Memory B cell (primary cell): ENCODE measurements at places on chromosomes 7 and 10.

DNA sequence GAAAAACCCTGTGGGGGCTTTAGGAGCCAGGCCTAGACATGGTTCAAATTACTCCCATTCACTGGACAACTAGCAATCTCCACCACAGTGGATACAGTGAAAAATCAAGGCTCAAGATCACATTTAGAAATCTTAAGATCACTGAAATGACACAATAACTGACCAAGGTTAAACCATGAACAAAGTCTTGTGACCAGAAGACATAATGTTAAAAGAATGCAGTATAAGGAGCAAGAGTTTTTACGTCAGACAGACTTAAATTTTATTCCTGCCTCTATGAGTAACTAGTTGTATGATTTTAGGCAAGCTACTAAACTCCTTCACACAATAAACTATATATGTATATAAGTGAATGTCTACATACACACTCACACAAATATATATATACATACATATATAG is 68.5 kb downstream of the MICU1 start:
- DNase-seq = no peak

- DNase-seq = no peak
Observed at GRCh38 chr10:72108830-72109635, 20.7 kb upstream of the SPOCK2 start.

DNA sequence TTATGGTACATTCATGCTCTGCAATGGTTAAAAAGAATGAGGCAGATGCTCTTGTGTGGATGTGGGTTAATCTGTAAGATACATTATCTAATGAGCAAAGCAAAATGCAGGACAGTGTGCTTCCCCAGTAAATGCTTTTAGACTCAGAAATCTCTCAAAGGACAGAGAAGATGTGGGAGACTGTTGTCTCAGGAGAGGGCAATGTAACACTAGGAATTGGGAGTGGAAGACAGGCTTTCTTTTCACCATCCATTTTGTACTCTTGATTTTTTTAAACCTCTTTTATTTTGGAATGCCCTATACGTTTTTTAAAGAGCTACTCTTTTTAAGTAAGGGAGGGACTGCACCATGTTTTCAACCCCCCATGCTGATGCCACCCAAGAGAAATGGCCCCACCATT is 77.5 kb upstream of the ADAM12 start:
- no peak for DNase-seq

DNA sequence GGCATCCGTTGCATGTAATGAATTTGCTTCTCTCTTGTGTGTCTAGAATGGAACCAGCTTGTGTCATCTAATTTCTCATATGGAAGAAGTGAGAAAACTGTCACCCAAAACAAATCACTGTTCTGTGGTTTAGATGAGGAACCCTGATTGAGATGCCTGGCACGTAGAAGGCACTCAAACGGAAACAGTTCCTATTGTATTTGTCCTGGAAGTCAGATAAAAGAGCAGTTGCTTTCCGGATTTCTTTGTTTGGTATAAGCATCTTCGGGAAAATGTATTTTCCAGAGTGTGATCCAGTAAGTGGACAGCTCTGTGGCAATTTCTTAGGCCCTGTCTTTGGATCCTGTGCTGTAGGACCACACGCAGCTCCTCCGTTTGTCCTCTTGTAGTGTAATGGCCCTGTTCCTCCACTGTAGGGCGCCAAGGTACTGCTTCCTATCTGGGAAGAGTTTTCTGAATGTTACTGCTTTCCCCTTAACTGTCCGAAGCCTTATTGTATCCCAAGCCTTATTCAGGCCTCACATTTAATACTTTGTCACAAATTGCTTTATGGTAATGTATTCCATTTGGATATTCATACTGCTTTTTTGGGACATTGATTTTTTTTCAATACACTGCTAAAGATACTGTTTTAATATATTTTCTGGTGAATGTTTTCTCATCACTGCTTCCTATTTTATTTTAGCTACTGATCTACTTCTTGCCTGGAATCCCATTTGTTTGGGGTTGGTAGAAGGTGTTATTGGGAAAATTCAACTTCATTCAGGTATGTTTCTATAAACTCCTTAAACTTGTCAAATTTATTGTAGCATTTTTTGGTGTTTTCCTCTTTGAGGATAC is 24.8 kb downstream of the INPP5F start:
- DNase-seq = peak; percentile 53

DNA sequence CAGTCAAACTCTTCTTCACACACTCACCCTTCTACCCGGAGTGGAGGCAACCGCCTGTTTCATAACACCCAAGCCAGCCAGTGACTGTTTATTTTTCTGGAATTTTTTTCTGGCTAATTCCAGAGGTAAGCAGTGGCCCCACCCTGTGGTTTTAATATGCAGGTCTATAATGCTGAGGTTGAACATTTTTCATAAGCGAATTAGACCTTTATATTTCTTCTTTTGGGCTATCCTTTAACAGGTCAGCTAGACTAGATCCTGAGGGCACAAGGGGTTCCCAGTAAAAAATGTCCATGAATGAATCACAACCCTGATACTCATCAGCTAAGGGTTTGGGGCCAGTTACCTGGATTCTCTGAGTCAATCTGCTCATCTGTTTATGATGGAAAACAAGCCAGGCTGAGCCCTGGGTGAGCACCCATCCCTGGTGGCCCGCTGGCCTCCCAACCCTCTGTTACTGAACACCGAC is 76.2 kb downstream of the GRB10 start:
- DNase-seq = no peak

DNA sequence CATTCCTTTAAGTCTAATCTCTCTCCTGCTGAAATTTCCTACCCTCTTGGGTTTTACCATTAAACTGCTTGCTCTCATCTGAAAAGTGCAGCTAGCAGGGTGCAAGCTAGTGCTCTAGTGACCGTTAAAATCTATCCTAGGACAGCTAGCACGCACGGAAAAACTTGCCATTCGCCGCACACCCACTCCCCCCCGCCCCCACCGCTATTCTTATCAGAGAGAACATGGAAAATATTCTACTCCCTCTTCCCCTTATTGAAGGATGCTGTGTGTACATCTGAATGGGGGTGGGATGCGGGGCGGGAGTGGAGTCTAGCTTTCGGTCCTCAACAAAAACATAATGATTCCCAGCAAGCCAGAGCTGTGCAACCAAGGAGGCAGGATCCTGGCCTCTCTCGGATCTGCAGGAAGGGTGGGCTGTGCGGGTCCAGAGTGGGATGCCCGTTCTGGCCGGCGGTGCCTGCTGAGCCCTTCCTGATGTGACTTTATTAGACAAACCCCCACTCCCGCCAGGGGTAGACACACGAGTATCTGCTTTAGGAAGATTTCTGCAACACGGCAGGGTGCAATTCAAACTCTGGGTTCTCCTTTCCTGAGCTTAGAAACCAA is 1.1 kb upstream of the ADRA2A start:
- no peak for DNase-seq

DNA sequence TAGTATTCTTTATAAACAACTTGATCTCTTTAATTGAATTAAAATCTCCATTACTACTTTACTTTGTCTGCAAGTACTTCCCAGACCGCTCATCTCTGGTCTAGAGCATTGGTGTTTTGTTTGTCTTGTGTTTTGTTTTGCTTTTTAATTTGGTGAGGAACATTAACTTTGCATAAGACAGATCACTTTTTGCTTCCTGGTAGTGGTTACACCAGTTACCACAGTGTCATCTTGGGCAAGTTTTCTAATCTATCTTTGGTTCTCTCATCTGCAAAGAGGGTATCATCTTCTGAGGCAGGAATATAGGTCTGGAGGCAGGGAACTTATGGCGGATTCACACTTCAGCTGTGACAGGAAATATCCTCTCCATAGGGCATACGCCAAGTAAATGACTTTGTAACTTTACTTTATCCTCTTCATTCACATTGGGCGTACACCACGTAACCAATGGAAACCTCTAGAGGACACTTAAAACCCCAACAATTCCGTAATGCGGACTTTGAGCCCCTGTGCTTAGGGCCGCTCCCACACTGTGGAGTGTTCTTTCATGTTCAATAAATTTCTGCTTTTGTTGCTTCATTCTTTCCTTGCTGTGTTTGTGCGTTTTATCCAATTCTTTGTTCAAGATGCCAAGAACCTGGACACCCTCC is 83.2 kb upstream of the JAZF1 start:
- no peak for DNase-seq

GRCh38 chr7:101998906-101999240 is 181.4 kb downstream of the CUX1 start:
- DNase-seq = no peak

GRCh38 chr7:42167631-42168236 is 69.3 kb downstream of the GLI3 start:
- no peak for DNase-seq

DNA sequence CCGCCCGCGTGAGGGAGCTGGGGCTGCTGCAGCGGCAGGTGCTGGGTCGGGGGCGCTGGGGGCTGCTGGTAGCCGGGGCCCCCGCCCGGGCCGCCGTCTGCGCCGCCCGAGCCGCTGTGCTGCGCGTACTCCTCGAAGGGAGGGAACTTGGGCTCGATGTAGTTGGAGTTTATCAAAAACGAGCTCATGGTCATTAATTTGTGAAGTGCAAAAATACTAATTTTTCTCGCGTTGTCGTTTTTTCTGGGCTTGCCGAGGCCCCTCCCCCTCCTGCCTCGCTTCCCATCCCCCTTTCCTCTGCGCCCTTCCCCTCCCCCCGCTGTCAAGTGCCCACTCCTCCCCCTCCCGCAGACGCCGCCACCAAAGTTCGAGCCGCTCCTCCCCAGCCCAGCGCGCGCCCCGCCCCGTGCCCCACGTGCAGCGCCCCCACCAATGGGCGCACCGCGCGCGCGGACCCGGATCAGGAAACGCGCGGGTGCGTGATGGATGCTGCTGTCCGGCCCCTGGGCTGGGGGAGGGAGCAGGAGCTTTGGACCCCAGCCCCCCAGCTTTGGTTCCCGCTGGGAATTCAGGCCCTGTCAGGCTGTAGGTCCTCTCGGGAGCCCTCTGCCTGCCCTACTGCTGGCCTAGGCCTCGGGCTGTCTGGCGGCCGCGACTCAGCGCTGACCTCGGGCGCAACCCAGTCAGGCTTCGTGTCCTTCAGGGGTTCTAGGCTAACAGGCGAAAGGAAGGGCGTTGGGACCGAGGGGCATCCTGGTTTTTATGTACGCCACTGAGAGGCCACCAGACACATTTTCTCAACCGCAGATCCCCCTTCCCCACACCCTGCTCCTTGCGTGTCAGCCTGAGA is at the start of gene HOXA4:
Gene HOXA4 (minus strand): TSS at position 218 of the 850 bp plus-strand sequence. CDS start 24 bp downstream, at position 194.
- DNase-seq = peak; percentile 40

- no peak for DNase-seq
Observed at GRCh38 chr10:107480781-107481180, 316.3 kb upstream of the SORCS1 start.

DNA sequence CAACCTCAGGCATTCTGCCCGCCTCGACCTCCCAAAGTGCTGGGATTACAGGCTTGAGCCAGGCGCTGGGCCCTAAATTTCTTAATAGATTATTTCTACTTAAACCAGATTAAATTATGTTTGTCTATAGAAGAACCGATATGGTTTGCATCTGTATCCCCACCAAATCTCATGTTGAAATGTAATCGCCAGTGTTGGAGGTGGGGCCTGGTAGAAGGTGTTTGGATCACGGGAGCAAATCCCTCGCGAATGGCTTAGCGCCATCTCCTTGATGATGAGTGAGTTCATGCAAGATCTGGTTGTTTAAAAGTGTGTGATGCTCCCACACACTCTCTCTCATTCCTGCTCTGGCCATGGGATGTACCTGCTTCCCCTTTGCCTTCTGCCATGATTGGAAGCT is 109.3 kb upstream of the NANOS1 start:
- no peak for DNase-seq

- no peak for DNase-seq
Observed at GRCh38 chr7:38310591-38311101, 37.2 kb upstream of the TARP start.

DNA sequence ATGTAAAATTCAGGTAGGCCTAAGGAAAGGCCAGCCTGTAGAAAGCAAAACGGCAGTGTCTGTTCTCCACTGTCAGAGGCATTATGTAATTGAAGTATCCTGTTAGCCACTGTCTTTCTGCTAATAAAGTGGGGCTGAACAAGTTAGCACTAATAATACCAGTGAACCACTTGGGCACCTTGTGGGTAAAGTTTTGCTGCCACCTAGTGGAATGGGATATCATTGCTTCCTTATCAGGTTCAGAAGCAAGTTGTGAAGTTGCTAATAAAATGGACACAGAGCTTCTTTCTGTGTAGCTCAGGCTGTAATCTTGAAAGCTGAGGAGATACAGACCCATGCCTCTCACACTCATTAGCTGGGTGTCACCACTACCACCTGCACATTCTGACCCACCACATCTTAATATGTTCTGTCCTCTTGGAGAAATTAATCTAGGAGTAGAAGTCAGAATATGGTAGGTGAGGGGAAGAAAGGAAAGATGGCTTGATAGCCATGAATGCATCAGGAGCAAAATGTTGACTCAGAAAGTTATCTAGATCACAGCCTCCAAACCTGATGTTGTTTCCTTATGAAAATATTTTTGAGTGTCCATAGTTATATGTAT is 175.1 kb downstream of the SEPTIN7 start:
- DNase-seq = peak; percentile 74

DNA sequence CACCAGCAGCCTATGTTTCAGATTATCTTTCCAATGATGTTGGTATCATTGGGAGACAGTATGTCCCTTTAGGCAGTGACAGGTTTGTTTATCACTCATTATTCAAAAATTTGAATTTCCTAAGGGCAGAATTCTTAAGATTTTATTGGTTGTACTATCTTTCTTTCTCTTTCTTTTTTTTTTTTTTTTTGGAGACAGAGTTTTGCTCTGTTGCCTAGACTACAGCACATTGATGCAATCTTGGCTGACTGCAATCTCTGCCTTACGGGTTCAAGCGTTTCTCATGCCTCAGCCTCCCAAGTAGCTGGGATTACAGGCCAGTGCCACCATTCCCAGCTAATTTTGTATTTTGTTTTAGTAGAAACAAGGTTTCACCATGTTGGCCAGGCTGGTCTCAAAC is 111.2 kb downstream of the PON1 start:
- DNase-seq = no peak

DNA sequence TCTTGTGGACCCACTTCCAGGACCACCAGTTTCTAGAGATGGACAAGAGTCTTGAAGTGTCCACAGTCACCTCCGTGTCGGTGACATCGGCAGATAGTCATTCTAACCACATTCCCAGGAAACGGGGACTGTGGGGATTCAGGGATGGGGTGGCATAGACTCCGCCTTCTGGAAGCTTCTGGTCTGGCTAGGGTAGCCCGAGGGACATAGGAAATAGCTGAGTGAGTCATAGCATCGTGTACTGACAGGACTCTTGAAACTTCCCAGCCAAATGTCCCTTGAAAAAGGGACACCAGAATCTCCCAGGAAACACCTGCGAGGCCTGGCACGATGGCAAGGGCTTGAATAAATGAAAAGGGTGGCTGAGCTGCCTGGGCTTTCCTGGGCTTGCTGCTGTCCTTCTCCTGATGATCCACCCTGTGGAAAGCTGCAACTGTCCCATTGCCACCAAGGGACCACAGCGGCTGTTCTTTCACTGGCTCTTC is 84.1 kb upstream of the LRRC4 start:
- no peak for DNase-seq

GRCh38 chr7:5776894-5777660 is 4.4 kb downstream of the RNF216 start:
- no peak for DNase-seq

DNA sequence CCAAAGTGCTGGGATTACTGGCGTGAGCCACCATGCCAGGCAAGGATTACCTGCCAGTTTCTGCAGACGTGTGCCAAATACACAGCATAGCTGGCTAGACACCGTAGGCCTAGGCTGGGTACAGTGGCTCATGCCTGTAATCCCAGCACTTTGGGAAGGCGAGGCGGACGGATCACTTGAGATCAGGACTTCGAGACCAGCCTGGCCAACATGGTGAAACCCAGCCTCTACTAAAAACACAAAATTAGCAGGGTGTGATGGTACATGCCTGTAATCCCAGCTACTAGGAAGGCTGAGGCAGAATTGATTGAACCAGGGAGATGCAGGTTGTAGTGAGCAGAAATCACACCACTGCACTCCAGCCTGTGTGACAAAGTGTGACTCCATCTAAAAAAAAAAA is 868 bp downstream of the RFC2 start:
- DNase-seq = no peak
